ENCODE measurements at places on chromosomes 4 and X. TPM values are rescaled to one million over a fixed set of nuclear protein-coding genes. Genes with fewer than 3 reads are reported as not detected.

DNA sequence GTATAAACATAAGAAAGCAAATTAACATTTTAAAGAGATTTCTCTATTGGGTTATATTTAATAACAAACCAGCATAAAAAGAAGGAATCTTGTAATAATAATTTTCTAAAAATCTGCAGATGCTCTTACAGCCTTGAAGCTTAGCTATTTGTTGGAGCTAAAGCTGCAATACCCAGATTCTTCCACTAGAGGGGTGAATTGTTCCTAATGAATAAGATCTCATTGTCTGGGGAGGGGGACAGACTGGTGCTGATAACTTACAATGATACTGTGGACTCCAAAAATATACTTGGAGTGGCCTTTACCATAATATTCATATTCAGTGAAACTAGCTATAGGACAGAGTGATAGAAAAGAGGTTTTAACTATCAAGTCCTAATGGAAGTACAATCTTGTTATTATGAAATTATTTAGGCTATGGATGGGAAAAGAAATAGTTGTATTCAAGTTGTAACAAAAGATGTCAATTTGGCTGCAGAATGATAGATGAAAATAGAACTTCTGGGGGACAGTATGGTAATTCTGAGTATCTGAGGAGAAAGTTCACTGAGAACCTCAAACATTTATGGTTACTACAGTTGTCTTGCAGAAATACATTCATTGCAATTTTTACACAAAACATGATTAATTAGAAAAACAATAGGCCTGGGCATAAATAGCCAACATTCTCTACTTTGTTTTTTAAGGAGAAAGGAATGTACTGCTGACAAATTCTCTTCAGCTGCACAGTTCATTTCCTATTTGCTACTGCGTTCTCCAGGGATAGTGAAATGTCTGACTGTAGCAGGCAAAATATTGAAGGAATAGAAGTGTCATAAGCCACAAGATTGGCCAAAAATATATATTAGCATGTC, 443.3 kb downstream of the GBA3 start:
- peak; percentile 73 for DNase-seq

- no peak for DNase-seq
These were observed 55.9 kb downstream of the FHDC1 start for GRCh38 chr4:152992027-152992426.

DNA sequence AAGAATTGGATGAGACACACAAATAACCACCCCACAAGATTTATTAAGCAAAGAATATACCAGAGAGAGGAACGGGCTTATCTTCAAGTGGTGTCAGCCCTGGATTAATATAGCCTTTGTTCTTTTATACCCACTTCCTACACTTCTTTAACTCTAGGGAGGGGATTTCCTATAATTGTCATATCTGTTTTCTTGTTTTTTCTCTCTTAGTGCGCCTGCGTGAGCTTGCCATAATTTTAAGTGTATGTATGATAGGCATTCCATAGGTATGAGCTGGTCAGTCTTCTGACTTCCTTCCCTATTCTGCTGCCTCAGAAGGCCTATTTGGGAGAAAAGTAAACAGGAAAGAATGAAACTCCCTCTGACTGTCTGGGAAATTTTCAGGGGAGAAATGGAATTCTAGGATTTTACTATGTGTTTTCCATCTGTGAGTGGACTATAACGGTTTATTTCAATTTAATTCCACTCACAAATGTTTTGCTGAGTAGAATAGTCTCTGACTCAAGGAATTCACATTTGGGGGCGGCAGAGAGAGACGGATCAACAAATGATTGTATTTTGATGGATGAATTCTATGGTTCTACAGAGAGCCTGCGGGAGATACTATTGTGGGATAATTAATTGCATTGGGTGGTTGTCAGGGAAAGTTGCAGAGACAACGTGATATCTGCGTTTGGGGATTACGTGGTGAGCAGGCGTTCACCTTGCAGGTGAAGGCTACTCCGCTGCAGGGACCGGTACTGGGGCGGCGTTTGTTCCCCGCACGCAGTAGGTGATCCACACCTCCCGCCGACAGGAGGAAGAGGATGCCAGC, 626 bp upstream of the CEP135 start:
- DNase-seq: no peak

- no peak for DNase-seq
These were observed 57.0 kb upstream of the PROM1 start for GRCh38 chr4:16140879-16141249.

GRCh38 chr4:147909225-147909624, 177.3 kb downstream of the ARHGAP10 start:
- DNase-seq: no peak

- no peak for DNase-seq
These were observed 143.6 kb downstream of the DHX15 start for GRCh38 chr4:24440765-24441164.

DNA sequence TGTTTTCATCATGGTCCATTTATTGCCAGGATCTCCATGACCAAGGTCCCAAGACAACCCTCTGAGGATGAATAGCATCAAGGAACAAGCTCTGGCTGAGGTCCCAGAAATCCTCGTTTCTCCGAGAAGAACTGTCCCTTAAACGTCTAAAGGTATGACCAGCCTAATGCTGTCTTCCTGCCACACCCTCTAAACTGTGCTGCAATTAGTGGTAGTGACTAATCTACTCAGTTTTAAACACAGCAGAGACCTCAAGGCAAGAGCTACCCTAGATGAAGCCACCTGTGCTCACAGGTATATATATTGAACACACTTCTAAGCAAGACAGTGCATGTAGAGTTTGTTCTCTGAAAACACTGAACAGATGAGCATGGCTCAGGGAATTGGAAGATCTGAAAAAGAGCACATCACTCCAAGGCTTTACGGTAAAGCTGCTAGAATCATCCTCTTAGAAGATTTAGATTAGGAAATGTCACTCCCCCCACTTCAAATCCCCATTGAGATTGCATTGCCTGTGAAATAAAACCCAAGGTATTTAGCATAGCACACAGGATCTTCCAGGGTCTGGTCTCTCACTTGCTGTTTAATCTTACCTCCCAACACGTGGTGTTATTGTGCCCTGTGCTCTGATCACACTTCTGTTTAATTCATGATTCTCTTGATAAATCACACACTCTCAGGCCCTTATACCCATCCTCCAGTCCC, 173.9 kb upstream of the VCX3A start:
- DNase-seq: no peak

- DNase-seq: no peak
These were observed 422.9 kb downstream of the SPRY1 start for GRCh38 chr4:123819362-123820035.

DNA sequence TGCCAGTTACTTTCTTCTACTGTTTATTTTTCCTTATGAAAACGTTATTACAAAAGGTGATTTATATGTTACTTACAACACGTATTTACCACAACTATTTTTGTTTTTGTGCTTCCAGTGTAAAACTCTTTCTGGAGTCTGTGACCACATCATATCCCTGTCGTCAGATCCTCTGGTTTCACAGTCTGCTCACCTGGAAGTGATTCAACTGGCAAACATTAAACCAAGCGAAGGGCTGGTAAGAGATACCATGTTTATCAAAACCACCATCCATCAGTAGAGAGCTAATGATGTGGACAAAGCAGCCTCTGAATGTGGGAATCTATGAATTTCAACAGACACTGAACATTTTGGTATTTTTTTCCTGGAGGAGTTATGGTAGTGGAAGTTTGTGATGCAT, 116.1 kb downstream of the CNKSR2 start:
- no peak for DNase-seq

The MAGEA9B gene
- not detected for total RNA-seq

The TBC1D9 gene
- total RNA-seq: 8.8 TPM

The KCNE5 gene
- total RNA-seq: 1.3 TPM

The ADGRL3 gene
- total RNA-seq: 70.0 TPM

The HTN3 gene
- total RNA-seq: not detected

The XAGE3 gene
- not detected for total RNA-seq

The IL9R gene
- total RNA-seq: not detected

Data from neural progenitor cell (in vitro differentiated cells).